Left hindlimb (tissue), 1 donor: ENCODE measurements at places on chromosomes 11 and 22.

DNA sequence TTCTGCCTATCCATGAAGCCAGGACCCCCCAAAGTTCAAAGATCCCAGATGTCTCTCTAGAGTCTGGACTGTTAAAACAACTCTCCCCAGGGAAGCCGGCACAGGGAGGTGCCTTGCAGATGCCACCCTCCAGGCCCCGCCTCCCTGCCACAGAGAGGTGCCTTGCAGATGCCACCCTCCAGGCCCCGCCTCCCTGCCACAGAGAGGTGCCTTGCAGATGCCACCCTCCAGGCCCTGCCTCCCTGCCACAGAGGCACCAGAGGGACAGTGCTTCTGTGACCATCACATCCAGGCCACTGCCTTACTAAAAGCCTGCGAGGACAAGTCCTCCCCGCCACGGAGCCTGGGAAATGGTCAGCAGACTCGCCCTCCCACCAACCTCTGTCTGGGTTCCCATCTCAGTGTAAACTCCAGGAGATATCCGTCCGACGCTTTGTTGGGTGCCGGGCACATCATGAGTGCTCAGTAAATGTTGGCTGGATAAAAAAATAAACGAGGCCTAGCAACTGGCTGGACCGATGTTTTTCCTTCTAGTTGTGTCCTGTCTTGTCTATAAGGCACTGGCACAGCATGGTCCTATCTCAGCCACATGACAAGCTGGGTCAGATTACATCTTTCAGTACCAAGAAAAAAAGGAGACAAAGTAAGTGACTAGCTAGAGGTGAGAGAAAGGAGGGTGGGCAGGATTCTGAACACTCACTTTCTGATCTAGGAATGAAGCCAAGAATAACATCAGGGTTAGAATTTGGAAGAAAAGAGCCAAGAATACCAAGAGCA lies 91.2 kb upstream of the CSNK2A3 start:
- no peak for DNase-seq

GRCh38 chr11:48050304-48050703 lies 69.9 kb downstream of the PTPRJ start:
- no peak for DNase-seq

- DNase-seq = no peak
Observed at GRCh38 chr22:48068323-48068885, 1306.0 kb downstream of the TBC1D22A start.

DNA sequence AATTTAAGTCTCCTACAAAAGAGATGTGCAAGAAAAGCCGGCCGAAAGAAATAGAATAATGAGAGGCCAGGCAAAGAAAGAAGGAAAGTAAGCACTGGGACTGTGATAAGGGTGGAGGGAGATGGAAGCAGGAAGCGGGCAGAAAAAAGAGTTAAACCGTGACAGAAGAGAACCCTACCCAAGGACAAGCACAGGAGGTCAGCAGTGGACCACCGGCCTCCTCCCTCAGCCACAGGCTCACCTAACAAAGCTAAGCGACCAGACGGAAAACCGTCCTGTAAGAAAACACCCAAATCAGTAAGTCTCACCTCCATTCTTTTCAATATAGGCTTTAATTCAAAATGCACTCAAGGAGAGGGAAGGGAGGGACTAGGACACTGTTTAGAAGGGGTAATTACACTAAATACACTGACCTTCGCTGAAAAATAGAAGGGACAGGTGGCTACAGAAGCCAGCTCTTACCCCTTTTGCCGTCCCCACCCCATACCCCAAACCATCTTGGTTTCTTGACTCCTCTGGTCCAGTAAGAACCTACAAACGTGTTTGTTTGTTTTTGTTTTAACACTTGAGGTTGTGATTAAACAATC lies 1.9 kb downstream of the FAM181B start:
- DNase-seq = no peak

- no peak for DNase-seq
Observed at GRCh38 chr22:37258005-37258752, 14.1 kb upstream of the RAC2 start.

DNA sequence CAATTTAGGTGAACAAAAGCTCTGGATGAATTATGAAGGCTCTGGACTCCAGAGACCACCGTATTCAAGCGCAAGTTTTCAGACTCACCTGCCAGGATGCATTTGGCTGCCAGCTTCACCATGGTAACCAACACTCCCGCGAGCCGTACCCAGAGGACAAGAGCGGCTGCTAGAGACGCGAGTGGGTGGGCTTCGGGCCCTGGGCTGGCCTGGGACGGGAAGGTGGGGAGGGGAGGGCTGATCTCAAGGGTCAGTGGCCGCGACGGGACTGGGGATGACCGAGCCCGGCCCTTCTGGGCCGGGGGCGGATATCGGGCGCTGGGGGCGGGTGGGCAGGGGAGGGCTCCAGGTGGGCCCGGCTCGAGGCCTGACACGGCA lies 344 bp downstream of the IFT27 start:
- DNase-seq = no peak

GRCh38 chr11:17877886-17878285 lies 135.0 kb downstream of the SERGEF start:
- DNase-seq = no peak

- no peak for DNase-seq
Observed at GRCh38 chr11:13042873-13043342, 33.8 kb downstream of the RASSF10 start.

DNA sequence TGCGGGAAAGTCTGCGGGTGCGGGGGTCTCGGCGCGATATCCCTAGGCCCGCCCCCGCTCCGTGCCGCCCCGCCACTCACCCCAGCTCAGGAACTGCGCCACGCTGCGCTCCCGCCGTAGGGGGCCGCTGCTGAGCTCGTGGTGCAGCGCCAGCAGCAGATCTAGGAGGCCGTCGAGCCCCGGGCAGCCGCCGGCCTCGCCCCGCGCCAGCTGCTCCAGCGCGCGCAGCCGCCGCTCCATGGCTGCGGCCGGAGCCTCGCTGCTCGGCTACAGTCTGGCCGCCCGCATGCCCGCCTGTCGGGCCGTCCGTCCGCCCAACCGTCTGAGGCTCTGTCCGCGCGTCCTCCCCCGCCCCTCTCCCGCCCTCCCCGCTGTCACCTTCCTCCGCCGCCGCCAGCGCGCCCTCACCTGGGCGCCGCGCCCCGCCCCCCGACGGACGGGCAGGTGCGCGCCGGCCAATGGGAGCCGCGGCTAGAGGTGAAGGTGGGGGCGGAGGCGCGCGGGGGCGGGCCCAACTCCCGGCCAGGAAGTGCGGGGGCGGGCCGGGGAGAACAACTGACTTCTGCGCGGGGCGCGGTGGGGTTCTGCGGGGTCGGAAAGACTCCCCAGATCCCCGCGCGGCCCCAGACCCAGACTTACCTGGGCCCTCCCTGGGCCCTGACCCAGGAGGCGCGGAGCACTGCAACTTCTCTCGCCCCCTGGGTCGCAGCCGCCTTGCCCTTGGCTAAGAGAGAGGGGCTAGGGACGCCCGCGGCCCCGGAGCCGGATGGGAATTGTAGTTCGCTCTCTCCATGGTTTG lies at the start of gene CDC42BPG:
CDC42BPG (minus strand) TSS at position 324 of the 799 bp plus-strand sequence; CDS start at position 240, 84 bp downstream.
- DNase-seq = peak; percentile 67

DNA sequence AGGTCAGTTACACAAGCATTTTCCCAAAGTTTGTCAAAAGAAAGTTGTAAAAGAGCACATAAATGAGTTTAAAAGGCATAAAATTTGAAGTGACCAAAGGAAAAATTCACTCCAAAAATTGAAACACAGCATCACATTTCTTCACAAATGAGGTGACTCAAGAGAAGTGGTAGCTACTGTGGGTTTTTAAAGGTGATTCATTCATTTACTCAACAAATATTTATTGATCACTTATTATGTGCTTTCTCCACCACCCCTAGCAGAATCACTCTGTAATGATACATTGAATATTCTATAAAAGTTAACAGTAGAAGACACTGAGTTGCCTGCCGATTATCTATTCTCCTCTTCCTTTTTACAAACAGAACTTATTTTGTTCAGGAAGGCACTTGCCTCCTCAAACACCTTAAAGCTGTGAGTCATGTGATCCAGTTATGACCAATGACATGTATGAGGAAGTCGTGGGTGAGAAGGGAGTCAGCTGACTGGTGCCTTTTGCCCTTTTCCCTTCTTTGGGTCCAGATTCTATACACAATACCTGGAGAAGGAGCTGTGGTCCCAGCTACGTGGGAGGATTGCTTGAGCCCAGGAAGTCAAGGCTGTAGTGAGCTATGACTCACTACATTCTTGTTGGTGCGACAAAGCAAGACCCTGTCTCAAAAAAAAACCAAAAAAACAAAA lies 67.7 kb upstream of the CLNS1A start:
- no peak for DNase-seq

DNA sequence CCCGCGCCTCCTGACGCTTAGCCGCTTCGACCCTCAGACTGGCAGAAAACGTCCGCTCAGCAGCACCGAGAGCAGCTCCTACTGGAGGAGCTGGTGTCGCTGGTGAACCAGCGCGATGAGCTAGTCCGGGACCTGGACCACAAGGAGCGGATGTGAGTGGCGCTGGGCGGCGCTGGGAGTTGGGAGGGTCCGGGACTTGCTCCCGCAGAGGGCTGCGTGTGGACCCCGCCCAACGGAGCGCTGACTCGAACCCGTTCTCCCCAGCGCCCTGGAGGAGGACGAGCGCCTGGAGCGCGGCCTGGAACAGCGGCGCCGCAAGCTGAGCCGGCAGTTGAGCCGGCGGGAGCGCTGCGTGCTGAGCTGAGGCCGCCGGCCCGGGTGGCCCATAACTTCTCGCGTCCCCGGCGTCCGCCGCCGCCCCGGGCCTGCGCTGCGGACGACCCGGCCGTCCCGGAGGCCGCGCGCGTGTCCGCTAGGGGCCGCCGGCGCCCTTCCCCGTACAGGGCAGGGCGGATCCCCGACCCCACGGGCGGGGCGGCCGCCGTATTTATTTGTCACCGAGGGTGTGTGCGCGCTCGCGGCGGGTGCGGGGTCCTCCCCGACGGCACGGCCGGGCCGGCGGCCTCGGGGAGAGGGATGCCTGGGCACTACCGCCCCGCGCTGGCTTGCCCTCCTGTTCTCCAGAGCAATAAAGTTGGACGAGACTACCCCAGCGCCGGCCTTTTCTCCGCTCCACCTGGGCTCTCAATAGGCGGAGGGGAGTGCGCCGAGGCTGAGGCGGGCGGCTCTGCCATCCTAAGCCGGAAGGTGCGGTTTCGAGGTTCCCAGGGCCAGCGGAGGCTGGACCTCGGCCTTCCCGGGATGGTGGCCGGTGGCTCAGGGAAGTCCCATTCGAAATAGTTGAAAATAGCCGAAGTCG lies 3.4 kb downstream of the KCNK7 start:
- peak; percentile 77 for DNase-seq

- DNase-seq = no peak
Observed at GRCh38 chr11:25339281-25339680, 842.4 kb downstream of the LUZP2 start.

DNA sequence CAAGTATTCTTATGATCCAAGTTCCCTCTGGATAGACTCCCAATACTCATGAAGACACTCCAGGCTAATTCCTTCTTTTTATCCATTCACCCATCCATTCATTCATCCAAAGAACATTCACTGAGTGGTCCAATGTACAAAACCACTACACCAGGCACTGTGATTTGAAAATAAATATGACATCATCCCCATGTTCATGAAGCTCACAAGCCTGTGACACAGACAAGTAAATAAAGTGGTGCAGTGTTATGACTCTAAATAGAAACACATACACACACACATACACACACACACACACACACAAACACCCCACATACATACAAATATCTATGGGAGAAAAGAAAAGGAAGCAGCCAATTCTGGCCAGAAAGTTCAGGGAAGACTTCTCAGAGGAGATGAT lies 35.5 kb downstream of the MTMR2 start:
- no peak for DNase-seq

GRCh38 chr11:88179141-88179540 lies 3.9 kb upstream of the RAB38 start:
- no peak for DNase-seq

- DNase-seq = peak; percentile 61
Observed at GRCh38 chr11:128904656-128905344, 13.6 kb downstream of the KCNJ5 start.

DNA sequence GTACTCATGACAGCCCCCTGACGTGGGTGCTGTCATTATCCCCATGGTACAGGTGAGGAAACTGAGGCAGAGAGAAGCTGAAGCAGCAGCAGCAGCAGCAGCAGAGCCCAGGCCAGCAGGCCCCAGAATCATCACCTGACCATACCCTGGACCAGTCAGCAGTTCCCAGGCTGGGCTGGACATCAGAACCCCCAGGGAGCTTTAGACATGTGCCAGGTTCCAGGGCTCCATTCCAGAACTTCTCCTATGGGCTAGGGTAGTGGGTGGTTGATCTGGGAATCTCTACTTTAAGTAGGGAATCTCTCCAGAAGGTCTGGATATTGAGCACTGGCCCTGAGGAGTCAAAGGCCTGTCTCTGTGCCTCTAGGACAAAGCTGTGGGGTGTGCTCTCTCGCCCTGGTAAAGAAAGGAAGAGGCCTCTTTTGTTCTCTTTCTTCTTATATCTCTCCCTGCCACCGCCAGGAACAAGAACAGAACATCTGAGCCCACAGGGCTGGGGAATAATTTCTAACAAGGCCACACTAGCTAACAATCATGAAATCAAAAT lies 26.6 kb downstream of the MAFF start:
- no peak for DNase-seq

DNA sequence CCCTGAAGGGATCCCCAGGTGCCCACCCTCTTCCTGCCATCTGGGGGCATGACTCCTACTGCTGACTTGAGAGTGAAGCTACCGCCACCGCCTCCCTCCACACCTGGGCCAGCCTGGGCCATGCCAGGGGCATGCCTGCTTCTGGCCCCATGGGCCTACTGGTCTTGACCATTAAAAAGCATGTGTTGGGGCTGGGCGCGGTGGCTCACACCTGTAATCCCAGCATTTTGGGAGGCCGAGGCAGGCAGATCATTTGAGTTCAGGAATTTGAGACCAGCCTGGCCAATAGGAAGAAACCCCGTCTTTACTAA lies 37.7 kb upstream of the CCDC188 start:
- no peak for DNase-seq

DNA sequence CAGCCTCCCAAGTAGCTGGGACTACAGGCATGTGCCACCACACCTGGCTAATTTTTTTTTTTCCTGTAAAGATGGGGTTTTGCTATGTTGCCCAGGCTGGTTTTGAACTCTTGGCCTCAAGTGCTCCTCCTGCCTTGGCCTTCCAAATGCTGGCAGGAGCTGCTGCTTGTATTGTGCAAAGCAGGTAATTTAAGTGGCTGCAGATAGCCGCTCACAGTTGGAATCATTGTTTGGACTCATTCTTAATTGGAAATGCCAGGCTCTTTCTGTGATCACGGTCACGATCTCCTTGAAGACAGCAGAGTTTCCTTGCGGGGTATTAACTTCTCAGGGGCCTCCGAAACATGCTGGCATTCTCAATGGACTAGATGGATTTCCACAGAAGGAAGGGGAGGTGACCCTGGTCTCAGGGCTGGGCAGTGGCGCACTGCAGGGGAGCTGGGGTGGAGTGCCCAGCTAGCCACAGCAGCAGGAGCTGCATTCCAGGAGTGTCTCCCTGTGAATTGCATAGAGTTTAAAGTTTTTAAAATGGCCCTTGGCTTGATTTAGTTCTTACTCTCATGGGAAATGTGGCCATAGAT lies 136.1 kb downstream of the MORC2 start:
- no peak for DNase-seq

GRCh38 chr11:19394525-19395016 lies 153.8 kb upstream of the E2F8 start:
- no peak for DNase-seq

GRCh38 chr11:74696500-74696899 lies 34.7 kb downstream of the CHRDL2 start:
- DNase-seq = no peak

- no peak for DNase-seq
Observed at GRCh38 chr22:50713571-50714056, 24.4 kb upstream of the ACR start.

GRCh38 chr11:47003180-47003877 lies 66.8 kb downstream of the CSTPP1 start:
- peak; percentile 32 for DNase-seq

- DNase-seq = no peak
Observed at GRCh38 chr11:108729227-108729871, 64.5 kb downstream of the DDX10 start.

- no peak for DNase-seq
Observed at GRCh38 chr11:122617297-122617696, 38.2 kb upstream of the UBASH3B start.
